NCI-H524 (cell line): ENCODE measurements at places on chromosomes 1 and 21.

- DNase-seq = no peak
Observed at GRCh38 chr1:26378879-26379251, 6.3 kb upstream of the ZNF683 start.

DNA sequence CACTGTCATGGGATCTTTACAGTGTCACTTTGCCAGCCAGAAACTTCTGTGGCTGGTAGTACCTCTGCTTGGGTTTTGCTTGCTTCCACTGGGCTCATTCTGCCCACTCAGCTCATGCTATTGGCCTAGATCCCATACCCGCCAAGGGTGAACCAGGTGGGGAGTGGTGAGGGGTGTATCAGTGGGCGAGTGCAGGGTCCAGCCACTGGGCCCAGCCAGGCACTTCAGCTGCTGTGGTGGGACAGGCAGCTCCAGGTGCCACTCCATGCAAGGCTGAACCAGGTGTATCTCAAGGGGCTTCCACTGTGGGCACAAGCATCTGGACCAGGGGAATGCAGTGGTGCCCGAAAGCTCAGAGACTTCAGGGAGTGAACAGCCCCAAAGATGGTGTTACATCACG, 398.2 kb downstream of the NCAM2 start:
- no peak for DNase-seq

DNA sequence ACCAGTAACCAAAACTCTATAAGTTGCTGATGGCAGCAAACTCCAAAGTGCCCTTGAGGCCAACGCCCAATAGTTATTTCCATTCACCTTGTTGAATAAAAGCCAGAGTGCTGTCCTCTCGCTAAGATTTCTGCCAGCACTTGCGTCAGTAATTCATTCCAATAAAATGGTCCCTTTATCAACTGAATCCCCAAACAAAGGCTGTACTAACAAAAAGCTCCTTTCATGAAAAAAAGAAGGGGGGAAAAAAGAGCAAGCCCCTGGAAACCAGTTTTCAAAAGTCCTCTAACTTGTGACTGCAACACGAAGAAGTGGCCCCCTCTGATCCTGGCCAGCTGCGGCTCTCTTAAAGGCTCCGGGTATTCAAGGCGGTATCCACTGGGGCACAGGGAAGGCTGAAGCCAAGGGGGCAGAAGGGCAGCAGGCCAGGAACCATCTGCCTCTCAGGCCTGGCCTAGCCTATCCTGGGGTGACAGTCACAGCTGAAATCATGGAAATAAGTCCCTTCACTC, 55.8 kb upstream of the ZNF326 start:
- DNase-seq = no peak

GRCh38 chr1:67816506-67816905, 16.8 kb downstream of the GNG12 start:
- no peak for DNase-seq
